ENCODE measurements at places on chromosomes 5 and 9.

- no peak for DNase-seq
These were observed 51.3 kb upstream of the ASTN2 start for GRCh38 chr9:117466111-117466510.

DNA sequence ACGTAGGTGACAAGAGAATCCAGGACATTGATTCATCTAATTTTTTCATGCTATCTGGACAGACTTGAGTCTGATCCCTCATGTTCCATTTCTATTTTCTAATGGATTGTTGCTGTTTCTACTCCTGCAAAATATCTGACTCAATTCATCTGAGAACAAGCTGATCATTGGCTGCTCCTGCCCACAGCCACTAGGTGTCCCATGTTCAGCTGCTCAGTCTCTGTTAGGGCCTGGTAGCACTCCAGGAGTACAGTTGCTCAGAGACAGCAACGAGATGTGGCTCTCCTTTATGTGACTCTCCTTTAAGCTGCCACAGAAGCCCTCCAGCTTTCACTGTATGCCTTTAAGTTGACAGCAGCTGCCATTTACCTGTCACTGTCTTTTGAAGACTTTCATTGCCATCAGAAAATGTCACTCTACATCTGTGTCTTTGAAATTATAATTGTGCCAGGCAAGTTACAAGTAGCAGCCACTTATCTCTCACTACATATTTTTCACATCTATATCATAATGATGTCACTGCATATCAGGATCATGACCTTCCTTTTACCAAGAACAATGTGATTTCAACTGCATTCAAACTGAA, 1944.2 kb upstream of the NUDT12 start:
- DNase-seq = no peak

GRCh38 chr9:32339424-32339823, 45.0 kb upstream of the ACO1 start:
- no peak for DNase-seq

DNA sequence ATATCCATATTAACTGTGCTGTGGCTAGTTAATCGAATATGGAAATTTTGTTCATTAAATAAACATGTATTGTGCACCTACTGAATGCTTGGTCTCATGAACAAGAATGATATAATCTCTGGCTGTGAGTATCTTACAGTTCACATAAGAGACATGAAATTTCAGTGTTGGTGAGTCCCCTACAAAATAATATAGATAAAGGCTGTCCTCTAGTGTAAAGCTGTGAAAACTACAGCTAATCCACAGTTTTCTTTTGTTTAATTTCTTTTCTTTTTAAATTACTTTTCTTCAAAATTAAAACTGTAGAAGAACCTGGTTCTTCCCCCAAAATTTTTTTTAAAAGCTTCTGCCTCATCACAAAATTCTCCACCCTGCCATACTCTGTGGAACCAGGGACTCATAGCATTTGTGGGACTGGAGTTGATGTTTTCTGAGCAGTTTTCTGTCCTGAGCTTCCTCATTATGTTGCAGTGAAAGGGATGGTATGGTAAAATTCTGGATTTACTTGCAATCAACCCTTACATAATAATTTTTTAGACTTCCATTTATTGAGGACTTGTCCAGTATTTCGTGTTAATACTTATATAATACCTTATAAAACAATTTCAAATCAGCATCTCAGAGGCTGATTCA, 135.0 kb downstream of the STK32A start:
- DNase-seq = no peak

- DNase-seq = no peak
These were observed 51.9 kb downstream of the SLC25A46 start for GRCh38 chr5:110790673-110791072.

DNA sequence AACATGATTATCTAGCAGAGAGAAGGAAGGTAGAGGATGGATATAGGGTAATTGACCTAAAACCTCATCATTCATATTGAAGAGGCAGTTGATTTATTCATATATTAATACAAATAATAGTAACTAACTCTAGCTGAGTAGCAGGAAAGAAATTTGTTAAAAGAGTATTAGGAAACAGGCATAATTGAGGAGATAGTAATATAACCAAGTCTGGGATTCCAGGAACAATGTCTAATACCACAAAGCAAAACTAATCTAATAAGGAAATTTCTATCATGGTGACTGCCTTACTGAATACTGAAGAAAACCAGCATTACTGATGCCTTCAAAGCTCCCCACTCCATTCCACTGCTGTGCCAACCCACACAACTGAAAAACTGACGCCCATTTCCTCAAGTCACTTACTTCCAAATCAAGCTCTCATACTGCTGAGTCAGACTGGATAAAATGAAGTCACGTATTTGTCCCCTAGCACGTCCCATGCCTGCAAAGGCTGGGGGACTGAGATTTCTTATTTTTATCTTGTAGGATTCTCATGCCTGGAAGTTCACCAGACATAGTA, 153.9 kb downstream of the SMC2 start:
- DNase-seq = no peak

GRCh38 chr9:19828576-19829109, 39.8 kb upstream of the SLC24A2 start:
- DNase-seq = no peak

DNA sequence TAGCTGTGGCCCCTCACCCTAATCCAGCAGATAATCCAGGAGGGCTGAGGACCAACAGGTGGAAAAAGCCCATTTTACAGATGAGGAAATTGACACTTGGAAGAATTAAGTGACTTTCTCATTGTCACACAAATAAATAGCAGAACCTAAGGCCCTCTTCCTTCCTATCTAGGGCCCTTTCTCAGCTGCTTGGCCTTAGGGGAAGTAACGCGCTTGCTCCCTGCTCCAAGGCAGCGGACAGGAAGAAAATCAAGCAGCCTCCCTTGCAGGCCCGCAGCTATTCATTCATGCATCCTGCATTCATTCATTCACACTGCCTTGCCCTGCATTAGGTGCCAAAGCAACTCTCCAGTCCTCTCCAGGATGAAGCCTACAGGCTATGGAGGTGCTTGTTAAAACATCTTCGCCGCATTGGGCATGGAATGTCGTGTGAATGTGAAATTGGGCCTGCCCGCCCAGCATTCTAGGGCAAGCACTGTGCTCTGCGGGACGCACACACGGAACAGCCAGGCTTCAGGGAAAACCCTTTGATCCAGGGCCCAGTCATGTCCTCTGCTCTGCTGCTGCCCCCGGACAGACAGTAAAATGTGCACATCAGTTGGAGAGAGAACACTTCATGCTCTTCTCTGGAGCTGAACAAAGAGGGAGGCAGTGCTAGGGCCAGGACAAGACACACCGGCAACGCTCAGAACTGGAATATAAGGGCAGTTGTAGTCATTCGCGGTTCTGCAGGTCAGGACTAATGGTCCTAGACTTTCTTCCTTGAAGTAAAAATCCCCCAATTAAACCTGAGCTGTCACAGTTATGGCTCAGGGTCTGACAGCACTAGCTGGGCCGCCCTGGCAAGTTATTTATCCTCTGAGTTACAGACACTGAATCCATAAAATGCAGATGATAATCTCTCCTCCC, 166.0 kb downstream of the COL23A1 start:
- no peak for DNase-seq

DNA sequence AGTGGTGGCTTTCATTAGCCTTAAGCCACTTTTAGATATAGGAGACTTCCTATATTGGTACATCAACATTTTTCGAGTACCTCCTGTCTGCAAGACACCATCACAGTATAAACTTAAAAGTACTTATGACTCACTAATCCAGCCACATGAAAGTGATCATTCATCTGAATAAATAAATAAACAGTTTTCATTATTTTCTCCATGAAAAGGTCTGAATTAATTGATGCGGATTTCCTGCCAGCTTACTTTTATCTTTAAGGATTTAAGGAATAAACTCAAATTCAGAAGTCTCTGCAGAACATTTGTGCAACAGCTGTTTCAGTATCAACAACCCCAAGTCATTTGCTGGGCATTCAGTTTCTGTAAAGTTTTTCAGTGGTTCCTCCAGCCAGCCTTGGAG, 4.0 kb downstream of the SAP30L start:
- no peak for DNase-seq

DNA sequence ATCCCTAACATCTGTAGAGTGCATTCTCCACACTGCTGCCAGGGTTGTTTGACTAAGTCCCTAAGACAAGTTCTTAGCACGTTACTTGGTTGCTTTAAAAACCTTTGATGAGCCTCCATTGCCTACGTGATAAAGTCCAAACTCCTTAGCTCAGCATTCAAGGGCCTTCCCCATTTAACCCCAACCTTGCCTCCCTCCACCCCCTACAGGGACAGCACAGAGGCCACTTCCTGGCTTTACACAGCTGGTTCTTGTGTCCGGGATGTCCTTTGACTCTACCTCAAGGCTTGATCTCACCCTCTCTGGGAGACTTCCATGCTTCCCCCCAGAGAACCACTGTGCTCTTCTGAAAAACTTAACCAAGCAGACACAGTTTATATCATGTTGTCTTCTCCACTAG, 29.4 kb downstream of the FAM240B start:
- no peak for DNase-seq

DNA sequence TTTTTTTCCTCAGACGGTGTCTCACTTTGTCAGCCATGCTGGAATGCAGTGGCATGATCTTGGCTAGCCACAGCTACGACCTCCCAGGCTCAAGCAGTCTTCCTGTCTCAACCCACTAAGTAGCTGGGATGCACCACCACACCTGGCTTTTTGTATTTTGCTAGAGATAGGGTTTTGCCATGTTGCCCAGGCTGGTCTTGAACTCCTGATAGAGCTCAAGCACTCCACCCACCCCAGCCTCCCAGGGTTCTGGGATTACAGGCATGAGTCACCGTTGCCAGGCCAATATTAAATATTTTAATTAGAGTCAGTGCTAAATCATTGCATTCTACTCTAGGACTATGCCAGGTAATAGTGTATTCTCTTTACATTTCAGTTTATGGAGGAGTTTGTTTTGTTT, 41.5 kb downstream of the UBE2R2 start:
- no peak for DNase-seq

DNA sequence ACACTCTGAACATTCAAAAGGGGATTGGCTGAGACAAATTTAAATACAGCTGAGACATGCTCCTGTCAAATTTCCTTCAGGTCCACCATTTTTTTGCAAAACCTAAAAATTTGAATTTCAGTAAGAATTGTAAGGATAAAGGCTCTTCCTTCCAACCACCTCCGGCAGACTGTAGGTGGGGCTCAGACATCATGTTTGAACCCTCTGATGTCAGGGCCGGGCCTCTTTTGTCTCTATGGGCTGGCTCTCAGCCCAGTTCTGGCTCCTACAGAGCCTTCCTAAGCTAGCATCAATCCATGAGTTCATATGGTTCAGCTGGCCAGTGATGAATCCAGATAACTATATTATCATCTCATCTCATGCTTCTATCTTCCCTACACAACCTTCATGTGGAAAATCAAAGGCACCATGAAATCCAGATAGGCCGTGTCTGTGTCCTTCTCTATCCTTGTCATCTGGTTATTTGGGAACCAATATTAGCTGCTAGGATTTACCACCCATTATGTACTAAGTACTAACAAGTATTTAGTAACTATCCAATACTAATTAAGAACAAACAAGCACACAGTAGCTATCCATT, 44.2 kb downstream of the NIPSNAP3B start:
- no peak for DNase-seq

- no peak for DNase-seq
These were observed 630.5 kb downstream of the ANXA1 start for GRCh38 chr9:73782166-73782565.

GRCh38 chr9:95830768-95831167, 44.7 kb upstream of the ERCC6L2 start:
- no peak for DNase-seq

DNA sequence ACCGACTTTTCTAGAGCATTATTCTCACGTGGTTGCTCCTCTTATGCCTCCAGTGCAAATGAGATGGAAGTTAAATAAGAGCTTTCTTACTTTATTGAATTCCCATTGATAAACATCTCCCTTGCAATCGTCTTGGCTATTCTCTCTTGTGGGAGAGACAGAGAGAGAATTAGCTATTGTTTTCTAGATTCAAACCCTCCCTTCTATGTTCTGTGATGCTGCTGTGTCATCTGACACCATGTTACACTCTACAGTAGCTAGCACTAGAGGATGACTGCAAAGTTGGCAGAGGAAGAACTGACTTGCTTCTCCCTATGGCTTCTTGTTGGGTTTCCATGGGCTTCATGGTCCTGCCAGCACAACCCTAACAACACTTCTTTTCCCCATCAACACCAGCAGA, 134.6 kb upstream of the RANBP3L start:
- no peak for DNase-seq

DNA sequence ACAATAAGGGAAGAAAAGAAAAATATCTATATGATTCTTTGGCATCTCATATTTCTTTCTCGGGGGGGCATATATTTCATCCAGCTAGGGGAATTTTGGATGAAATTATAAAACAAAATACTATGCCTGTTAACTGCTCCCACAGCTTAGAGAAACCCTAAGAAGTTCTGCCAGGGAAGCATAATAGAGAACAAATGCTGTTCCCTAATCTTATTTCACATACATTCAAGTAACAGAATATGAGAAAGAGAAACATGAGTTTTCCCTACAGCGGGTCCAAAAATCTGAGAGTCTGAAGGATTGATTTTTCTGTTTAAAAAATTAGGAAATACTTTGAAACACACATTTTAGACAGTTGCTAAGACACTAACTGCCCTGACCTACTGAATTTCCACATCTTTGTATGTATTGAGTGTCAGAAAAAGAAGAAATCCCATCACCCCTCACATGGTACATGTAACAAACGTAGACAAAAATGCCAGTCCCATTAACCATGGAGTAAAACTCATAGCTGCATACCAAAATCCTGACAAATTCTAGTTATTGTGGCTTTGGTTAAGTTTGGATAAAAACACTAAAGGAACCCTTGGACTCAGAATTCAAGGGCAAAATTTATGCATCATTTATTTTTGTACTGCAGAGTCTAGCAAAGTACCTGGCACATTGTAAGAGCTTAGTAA, 620.2 kb upstream of the DMAC1 start:
- DNase-seq = no peak

GRCh38 chr9:138080979-138081378, 203.4 kb downstream of the CACNA1B start:
- no peak for DNase-seq

DNA sequence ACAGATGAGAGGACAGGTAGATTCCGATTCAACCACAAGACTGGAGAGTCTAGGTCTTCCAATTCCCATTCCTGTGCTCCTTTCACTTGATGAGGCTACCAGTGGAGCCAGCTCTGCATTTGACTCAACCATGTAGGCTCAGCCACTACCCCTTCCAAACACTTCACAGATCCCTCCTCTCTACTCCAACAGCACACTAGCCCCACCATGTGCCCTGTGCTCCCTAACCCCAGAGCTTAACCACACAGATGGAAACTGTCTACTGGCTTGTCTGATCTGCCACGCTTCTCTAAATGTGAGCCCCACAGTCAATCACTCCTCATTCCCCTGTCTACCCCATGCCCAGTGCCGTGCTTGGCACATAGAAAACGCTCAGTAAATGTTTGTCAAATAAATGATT, 508.2 kb downstream of the CDK5RAP2 start:
- no peak for DNase-seq

- no peak for DNase-seq
These were observed 299.7 kb downstream of the NPR3 start for GRCh38 chr5:33010846-33011245.

- DNase-seq = no peak
These were observed 17.8 kb downstream of the ACSL6 start for GRCh38 chr5:131993676-131994075.

GRCh38 chr5:31664566-31664965, 25.6 kb downstream of the PDZD2 start:
- no peak for DNase-seq

- DNase-seq = no peak
These were observed 138.5 kb upstream of the ERCC6L2 start for GRCh38 chr9:95736891-95737522.
